Brain pericyte (primary cell): ENCODE measurements at places on chromosomes 6 and 20.

DNA sequence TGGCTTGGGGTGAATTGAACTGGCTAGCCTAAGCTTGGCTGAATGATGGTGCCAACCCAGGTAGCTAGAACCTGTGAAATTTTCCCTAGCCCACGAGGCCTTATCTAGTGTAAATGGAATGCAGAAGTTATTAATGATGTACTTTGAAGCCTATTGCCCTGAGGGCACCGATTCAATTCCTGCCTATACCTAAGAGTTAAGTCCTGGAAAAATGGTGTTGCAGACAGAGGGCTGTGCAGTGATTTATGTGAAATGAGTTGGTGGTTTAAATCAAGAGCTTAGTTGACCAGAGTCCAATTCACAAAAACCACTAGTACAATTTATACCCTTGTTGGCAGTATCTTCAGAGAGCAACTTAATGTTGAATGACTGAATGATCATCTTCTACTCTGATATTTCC is 373.8 kb upstream of the JAG1 start:
- no peak for DNase-seq

DNA sequence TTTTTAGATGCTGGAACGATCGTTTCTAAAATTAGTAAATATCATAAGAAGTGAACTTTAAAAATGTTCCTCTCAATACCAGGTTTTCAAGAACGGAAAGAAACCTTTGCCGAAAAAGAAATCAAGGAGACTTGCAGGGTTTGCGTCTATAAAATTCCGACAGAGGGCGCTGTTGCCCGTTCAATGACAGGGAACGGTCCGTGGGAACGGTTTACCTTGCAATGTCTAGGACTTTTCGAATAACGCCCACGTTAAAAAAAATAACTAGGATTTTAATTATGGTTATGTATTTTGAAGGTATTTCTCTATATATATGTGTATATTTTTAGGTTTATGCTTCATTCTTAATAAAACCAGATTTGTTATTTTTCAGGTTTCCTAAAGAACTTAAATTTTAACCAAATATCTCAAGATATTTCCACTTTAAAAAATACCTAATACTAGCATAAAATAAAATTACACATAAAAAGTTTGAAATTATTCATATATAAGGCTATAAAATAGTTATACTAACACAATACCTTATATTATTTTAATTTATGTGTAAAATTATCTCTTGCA is 2.5 kb upstream of the TFAP2B start:
- DNase-seq: peak; percentile 17

GRCh38 chr6:150191809-150192208 is 49.0 kb downstream of the PPP1R14C start:
- DNase-seq: no peak

DNA sequence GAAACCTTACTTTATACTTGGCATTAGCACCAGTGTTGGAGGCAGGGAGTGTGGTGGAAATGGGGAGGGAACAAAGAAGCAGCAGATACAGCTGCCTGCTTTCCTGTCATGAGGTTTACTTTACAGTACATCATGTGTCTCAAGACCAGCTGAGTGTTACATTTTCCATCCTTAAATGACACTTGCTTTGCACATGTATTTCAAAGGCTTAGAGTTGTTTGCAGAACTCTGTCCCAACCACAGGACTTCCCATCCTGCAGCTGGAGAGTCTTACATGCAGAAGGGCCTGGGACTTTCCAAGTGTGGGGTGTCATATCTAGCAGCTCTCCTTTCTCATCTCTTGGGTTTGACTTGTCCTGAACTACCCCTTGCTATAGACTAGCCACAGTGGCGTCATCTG is 395.9 kb downstream of the DHX35 start:
- no peak for DNase-seq

- DNase-seq: no peak
These were observed 243.0 kb downstream of the TSHZ2 start for GRCh38 chr20:53215166-53215565.

DNA sequence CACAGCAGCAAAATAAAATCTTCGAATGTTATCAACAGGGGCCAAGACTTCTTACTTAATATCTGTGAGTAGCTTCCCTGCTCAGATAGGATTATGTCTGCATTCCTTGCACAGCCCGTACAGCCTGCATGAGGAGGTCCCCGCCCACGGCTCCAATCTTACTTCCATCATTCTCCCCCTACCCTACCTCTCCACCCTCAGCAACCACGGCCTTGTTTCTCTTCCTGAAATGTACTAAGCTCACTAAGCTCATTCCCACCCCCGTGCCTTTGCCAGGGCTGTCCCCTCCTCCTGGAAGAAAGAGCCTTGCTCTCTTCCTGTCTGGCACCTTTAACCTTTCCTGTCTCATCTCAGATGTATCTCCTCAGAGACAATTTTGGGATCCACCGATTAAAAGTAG is 120.4 kb downstream of the BCAS1 start:
- DNase-seq: no peak

GRCh38 chr20:51381557-51381956 is 161.0 kb downstream of the NFATC2 start:
- no peak for DNase-seq

- DNase-seq: no peak
These were observed 260.4 kb upstream of the THEMIS start for GRCh38 chr6:128161263-128161662.

DNA sequence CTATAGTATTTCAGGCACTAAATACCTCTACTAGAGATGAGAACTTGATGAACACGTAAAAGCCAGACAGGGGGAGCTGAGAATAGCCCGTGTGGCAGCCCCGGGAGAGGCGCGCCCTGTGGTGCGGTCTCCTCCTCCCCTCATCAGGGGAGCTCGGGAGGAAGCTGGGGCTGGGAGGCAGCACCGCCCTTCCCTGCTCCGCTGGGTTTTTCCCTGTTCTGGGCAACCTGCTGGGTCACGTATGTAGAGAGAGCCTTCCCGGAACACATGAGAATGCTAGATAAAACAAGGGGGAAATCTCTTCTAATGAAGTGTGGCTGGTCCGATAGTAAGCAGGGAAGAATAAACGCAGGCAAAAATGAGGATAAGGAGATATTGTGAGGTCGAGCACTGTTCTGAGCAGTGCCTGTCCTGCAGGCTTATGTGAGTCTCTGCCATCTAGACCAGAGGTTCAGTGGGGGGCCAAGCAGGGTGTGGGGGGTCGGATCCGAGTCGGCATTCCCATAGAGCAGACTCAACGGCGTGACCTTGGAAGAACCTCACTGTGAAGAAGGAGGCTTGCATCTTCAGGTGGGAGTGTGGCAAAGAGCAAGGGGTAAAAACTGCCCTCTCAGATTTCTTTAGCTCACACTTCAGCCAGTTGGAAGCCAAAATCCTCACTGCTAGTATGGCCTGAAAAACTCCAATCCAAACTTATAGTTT is 13.4 kb upstream of the RPS6KA2 start:
- DNase-seq: no peak

GRCh38 chr6:33161354-33162331 is 30.6 kb downstream of the COL11A2 start:
- no peak for DNase-seq

- DNase-seq: peak; percentile 92
These were observed 273.3 kb downstream of the ALDH8A1 start for GRCh38 chr6:134676307-134677281.

DNA sequence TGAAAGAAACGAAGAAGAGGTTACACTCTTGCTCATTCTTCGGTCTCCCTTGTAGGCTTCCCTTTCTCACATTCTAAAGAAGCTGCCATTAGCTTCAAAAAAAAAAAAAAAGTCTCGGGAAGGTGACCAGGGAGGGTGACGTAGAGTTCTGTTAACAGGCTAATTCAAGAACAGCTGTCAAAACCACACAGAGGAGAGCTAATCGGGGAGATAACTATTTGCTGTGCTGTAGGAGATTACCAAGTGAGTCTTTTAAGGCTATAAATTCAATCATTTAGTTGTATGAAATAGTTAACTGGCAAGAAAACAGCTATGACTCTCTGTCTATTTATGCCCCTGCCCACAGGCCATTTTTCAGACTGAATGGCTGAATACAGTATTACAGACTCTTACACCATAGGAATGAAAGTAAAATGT is 256.8 kb downstream of the SYNE1 start:
- DNase-seq: no peak

GRCh38 chr20:36653456-36653855 is 7.5 kb upstream of the SLA2 start:
- DNase-seq: no peak

GRCh38 chr6:118908441-118908840 is 14.5 kb downstream of the ASF1A start:
- no peak for DNase-seq

DNA sequence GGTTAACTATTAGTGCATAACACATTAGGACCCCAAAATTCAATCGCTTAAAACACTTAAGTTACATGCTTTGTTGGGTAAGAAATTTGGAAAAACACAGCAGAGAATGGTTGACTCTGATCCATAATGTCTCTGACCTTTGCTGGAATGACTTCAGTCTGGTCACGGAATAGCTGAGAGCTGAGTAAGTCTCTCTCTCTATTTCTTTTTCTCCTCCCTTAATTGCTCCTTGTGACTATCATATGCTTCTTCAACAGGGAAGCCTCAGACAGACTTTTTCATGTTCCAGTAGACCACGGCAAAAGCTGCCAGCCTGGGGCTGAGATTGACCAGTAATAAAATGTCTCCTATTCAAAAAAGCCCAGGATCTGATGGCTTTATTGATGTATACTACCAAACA is 4.8 kb downstream of the OR12D1 start:
- no peak for DNase-seq

DNA sequence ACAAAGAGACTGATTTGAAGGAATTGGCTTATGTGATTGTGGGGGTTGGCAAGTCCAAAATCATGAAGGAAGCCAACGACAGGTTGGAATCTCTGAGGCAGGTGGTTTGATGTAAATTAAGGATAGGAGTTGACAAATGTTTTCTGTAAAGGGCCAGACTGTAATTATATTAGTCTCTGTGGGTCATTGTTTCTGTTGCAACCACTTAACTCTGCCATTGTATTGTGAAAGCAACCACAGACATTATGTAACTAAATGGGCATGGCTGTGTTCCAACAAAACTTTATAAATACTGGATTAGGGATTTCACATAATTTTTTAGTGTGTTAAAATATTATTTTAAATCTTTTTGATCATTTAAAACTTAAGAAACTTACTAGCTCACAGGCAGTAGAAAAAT is 199.2 kb upstream of the MYLIP start:
- DNase-seq: no peak

- DNase-seq: no peak
These were observed 807 bp upstream of the OTOR start for GRCh38 chr20:16747291-16747811.

- no peak for DNase-seq
These were observed 3.0 kb downstream of the CSTL1 start for GRCh38 chr20:23442436-23442835.

DNA sequence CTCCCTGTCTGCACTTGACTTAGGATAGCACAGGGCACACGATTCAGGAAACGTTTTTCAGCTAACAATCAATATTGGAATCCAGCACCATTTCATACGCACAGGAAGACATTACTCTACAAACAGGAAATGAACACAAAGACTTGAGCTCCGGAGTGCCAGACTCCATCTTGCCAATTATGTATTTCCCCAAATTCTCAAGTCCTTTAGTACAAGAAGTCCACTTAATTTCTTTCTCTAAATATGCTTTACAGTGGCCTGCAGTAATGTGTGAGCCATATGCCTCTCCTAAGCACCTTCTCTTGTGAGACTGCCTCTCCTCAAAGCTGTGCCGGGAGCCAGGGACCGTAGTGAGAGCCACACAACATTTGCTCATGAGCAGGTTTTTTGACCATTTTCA is 168.2 kb downstream of the THBS2 start:
- no peak for DNase-seq

- no peak for DNase-seq
These were observed 526.6 kb upstream of the ARID1B start for GRCh38 chr6:156250593-156250992.

- DNase-seq: peak; percentile 73
These were observed 199.3 kb upstream of the SGK1 start for GRCh38 chr6:134517145-134517658.

- no peak for DNase-seq
These were observed 8.0 kb downstream of the MMUT start for GRCh38 chr6:49454787-49455709.

GRCh38 chr20:45918779-45919537 is 7.0 kb upstream of the PLTP start:
- no peak for DNase-seq

- no peak for DNase-seq
These were observed 43.3 kb upstream of the EDN1 start for GRCh38 chr6:12246900-12247299.

DNA sequence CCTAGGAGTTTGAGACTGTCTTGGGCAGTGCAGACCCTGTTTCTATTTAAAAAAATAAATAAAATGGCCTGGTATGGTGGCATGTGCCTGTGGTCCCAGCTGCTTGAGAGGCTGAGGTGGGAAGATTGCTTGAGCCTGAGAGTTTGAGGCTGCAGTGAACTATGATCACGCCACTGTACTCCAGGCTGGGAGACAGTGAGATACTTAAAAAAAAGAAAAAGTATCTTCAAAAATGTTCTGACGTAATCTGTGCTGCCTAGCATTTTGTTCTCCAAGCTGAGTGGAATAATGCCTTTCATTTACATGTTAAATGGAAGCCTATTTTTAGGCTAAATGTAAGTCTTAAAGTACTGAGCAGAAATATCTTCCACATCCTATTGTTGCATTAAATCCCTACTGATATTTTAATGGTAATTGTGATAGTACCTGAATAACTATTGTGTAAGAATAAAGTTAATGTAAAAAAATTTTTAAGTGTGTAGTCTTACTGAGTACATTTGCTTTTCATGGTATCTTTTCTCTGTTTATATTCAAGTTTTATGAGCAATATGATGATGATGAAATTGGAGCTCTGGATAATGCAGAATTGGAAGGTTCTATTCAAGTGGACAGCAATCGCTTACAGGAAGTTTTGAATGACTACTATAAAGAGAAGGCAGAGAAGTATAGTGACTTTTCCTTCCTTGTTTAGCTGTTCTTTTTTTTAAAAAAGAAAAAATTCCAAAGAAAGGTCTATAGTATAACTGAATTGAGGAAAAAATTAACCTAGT is 4.2 kb upstream of the ZC2HC1B start:
- DNase-seq: no peak

DNA sequence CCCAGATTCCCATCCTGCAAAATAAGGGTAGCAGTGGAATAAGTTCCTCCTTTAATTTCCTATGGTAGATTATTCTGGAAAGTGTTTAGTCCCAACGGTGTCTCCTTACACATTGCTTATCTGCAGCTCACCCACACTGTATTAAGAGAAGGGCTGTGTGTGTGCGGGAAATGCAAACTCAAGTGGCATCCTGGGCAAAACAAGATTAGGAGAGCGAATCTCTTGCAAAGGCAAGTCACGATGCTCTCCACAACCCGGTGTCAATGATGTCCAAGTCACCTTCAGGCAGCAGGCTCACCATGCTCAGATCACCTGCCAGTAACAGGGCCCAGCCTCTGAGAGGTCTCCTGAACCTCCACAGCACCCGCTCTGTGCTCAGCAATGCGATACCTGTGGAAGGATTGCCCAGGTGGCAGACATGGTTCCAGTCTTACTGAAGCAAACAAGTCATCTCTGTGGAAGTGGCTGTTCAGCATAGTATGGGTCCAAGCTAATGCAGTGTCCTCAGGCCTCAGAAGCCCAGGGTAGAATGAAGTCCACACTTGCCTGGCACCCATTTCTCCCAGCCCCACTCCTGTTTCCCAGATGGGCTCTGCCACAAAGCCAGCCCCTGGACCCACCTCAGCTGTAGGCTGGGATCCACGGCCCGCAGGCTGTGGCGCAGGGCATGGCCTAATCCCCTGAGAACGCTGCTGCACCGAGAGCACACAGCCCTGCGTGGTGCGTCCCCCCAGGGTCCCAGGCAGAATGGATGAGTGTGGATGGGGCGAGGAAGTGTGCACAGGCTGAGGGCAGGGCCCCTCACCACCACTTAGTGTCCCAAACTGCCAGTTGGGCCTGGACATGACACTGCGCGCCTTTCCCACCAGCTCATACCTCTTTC is 101.2 kb downstream of the PXDC1 start:
- no peak for DNase-seq

GRCh38 chr6:38015341-38015740 is 195.8 kb downstream of the ZFAND3 start:
- no peak for DNase-seq
